ENCODE measurements at places on chromosomes 11 and 22. TPM values are rescaled to one million over a fixed set of nuclear protein-coding genes. Genes with fewer than 3 reads are reported as not detected.

GRCh38 chr22:39068033-39068785 lies 8.9 kb upstream of the APOBEC3G start:
- no peaks in the 10 kb centered on the region for H3K27me3 ChIP-seq
- DNase-seq, result no peak
- H3K36me3 ChIP-seq, result no peaks in the 10 kb centered on the region
- no peak overlapping the region for H3K27ac ChIP-seq

DNA sequence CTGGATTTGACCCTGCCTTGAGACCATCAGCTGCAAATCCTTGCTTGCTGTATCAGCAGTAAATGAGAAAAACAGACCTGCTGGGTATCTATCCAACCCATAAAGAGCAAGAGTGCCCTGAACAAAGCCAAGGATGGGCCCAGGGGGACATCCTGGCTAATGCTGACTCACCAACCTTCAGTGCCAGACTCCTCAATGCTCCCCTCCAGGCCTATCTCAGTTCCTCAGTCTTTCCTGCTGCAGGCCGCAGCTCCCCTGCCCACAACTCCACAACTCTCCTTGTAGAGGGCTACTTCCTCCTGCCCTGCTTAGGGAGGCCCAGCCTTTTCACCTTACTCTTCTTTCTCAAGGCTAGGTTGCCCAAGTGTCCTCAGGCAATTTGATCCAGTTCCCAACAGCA lies 2.6 kb downstream of the LAMTOR1 start:
- no peak overlapping the region for H3K4me3 ChIP-seq
- no peak for DNase-seq
- peaks cover 36% of the 10 kb centered on the region for H3K4me1 ChIP-seq
- peaks cover 49% of the 10 kb centered on the region for H3K36me3 ChIP-seq
- peak overlapping the region; percentile 26 for H3K27ac ChIP-seq

DNA sequence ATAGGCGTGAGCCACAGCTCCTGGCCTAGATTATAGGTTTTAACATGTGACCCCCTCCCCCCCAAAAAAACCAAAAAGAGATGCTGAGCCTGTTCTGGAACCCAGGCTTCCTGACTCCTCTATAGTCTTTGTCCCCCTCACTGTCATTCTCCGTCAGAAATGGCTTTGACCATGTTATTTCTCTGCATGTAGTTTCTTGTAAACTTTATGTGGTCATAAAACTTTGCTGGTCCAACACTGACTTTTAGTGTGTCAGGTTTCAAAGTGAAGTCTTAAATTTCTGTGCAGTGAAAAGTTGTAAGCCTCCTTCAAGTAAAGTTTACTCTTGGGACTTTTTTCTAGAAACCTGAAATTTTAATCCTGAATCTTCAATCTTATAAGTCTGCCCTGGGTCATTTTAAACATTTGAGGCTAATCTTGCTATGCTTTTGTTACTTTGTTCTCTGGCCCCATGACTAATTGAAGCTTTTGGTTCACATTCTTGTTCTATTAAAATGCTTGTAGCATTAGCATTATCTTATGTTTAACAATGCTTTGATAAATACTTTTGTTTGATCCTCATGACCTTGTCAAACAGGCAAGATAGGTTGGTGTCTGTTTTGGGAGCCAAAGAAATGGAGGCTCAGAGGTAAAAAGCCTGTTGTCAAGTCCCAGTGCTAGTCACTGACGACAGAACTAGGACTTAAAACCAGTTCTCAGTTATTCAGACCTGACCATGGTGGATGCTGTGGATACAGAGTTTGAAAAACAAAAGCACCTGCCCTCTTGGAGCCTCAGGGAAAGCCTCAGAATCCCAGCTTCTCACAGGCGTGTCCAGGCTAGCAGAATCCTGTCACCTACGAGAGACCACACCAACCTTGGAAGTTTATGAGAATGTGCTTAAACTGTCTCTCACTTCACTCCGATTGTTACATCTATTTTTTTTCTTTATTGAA lies 87.7 kb upstream of the HORMAD2 start:
- no peaks in the 10 kb centered on the region for H3K27me3 ChIP-seq
- H3K36me3 ChIP-seq, result peaks cover 6% of the 10 kb centered on the region

DNA sequence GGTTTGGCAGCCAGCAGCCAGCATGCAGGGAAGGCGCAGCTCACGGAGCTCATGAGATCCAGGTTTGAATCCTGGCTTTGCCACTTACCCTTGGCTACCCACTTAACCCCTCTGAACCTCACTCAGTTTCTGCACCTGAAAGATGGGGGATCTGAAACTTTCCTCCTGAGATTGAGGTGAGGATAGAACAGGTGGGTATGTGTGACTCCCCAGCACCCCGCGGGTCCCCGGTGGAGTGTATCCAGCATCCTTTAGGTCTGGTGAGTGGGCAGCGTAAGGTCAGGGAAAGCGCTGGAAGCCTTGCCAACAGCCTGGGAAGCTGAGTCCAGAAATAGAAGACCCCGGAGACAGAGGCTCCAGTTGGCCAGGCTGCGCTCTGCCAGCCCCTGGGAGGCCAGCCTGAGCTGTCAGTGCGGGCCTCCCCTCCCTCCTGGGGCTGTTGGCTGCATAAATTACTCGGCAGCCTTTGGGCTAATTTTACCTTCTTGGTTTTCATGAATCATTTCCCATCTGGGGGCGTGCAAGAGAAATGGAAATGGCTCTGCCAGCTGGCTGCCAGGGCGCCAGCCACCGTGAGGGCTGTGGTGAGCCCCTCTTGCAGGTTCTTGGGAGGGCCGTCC lies 17.6 kb downstream of the PRDM11 start:
- H3K4me3 ChIP-seq, result no peak overlapping the region
- no peak for DNase-seq
- no peaks in the 10 kb centered on the region for H3K36me3 ChIP-seq
- H3K27ac ChIP-seq, result no peak overlapping the region
- peaks cover 7% of the 10 kb centered on the region for H3K4me1 ChIP-seq

DNA sequence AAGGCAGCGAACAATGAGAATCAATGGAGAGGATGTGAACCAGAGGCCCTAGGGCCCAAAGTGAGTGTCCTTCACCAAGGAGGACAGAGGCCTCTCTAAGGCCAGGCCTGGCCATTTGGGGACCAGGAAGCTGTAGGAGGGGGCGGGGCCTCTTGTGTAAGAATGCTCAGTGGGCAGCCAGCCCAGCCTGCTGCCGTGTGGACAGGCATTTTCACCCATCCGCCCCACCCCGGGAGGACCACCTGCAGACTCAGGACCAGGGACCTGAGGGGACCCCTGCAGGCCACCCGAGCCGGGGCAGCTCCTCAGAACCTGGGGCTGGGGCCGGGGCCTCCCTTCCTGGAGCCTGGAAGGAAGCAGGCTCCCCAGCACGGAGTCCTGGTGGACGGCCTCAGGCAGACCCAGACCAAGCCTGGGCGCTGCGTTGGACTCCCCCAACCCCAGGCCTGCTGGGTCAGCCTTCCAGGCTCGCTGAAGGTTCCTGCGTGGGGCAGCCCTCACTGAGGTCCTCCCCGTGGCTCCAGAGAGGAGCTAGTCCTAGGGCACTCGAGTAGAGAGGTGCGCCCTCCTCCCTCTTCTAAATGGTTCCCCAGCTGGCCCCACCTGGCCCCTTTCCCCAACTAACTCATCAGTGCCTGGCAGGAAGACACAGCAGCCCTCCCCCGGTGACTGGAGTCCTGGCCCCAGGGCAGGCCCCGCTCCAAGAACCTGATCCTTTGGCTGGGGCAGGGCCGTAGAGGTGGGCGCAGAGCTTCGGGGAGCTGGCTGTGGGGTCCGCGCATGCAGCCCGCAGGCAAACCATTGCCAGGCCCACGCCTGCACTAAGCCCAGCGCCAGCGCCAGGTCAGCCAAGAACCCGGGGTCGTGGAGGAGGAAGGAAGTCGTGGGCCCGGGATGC lies 1.5 kb upstream of the TRABD start:
- DNase-seq, result no peak
- H3K27ac ChIP-seq, result peak overlapping the region; percentile 59
- no peaks in the 10 kb centered on the region for H3K36me3 ChIP-seq
- peak overlapping the region; percentile 93 for H3K4me3 ChIP-seq
- no peaks in the 10 kb centered on the region for H3K27me3 ChIP-seq

DNA sequence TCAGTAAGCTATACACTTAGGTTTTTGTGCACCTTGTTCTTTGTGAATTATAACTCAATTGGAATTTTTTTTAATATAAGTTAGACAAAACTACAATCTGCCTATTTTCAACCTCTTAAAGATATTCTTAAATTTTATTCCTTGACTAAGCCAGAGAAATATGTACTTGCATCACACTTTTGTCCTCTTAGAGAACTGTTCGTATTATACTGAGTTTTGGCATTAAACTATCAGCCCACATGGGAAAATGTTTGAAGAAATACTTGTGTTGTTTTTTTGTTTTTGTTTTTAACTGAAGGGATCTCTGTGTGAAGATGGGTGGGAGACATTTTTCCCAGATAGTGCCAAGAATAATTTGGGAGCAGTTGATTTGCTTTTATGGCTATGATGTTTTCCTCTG lies 25.3 kb downstream of the CEP295 start:
- peaks cover 98% of the 10 kb centered on the region for H3K36me3 ChIP-seq
- no peaks in the 10 kb centered on the region for H3K4me1 ChIP-seq
- H3K4me3 ChIP-seq, result no peak overlapping the region
- H3K27ac ChIP-seq, result no peak overlapping the region
- H3K27me3 ChIP-seq, result no peaks in the 10 kb centered on the region

DNA sequence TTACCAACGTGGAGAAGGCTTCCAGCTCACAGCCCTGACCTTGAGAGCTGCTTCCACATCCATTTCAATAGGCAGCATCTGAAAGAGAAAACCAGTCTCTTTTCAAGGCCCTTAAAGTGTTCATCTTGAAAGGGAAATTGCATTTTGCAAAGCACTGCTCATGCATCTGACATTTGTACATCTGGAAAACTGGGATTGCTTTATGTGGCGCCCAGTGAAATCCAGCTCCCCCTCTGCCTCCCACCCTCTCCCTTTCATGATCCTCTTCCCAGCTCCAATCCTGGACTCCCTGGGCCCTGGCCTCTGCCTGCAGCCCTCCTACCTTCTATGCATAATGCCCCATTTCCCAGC lies 17.4 kb downstream of the TP53AIP1 start:
- H3K36me3 ChIP-seq, result no peaks in the 10 kb centered on the region
- H3K4me3 ChIP-seq, result no peak overlapping the region
- H3K27me3 ChIP-seq, result no peaks in the 10 kb centered on the region
- no peaks in the 10 kb centered on the region for H3K4me1 ChIP-seq
- H3K27ac ChIP-seq, result no peak overlapping the region

- H3K36me3 ChIP-seq, result no peaks in the 10 kb centered on the region
- H3K27me3 ChIP-seq, result no peaks in the 10 kb centered on the region
- DNase-seq, result no peak
- no peak overlapping the region for H3K4me3 ChIP-seq
- H3K27ac ChIP-seq, result no peak overlapping the region
Measured at GRCh38 chr11:99419991-99420390, 399.2 kb downstream of the CNTN5 start.

DNA sequence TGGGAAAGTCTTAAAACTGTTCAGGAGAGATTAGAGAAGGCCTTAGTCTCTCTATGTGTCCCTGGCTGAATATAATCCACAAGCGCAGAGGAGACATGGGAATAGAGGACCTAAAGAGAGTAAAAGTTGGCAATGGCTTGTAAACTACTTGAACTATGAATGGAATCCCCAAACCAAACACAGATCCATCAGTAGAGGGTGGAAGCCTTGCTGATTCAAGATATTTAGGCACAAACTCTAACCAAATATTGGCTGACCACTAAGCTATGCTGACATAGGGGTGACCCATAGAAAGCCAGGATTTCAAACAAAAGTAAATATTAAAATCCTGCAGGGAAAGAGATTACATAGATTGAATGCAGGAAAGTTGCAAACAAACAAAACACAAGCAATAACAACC lies 439.2 kb downstream of the DLG2 start:
- no peak overlapping the region for H3K27ac ChIP-seq
- no peak overlapping the region for H3K4me3 ChIP-seq
- H3K27me3 ChIP-seq, result no peaks in the 10 kb centered on the region

DNA sequence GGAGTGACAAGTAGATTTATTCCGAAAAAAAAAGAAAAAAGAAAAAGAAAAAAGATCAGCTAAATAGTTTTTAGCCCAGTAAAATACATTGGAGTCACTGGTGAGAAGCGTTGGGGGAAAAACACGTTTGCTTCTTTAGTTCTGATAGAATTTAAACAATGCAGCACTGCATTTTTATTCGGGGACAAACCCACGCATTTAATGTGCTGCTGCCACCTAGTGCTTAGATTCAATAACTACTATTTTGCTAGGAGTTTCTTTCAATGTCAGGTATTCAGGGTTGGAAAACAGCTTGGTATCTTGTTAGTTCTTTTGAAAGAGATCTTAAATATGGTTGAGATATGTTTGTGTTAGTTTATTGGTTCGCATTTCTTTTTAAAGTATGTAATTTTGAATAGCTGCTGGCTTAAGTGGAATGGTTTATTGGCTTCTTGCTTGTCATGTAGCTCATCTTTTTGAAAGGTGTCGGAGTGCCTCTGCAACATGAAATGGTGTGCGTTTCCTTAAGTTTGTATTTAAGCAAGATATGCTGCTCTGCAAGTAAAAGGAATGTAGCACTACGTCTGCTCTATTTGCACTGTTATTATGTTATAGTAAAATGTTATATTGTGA lies 41.9 kb downstream of the SVIP start:
- H3K4me1 ChIP-seq, result no peaks in the 10 kb centered on the region
- no peak overlapping the region for H3K4me3 ChIP-seq
- H3K27ac ChIP-seq, result no peak overlapping the region
- no peaks in the 10 kb centered on the region for H3K27me3 ChIP-seq
- DNase-seq, result no peak

- H3K36me3 ChIP-seq, result no peaks in the 10 kb centered on the region
- no peak overlapping the region for H3K4me3 ChIP-seq
- no peaks in the 10 kb centered on the region for H3K27me3 ChIP-seq
- no peak for DNase-seq
- H3K27ac ChIP-seq, result no peak overlapping the region
Measured at GRCh38 chr11:96841792-96842191, 452.0 kb downstream of the JRKL start.

- H3K4me1 ChIP-seq, result no peaks in the 10 kb centered on the region
- H3K27me3 ChIP-seq, result no peaks in the 10 kb centered on the region
- H3K4me3 ChIP-seq, result no peak overlapping the region
- DNase-seq, result no peak
Measured at GRCh38 chr22:22045571-22046335, 63.2 kb upstream of the TOP3B start.

- H3K4me1 ChIP-seq, result peaks cover 52% of the 10 kb centered on the region
- peak overlapping the region; percentile 87 for H3K27ac ChIP-seq
- H3K4me3 ChIP-seq, result peak overlapping the region; percentile 75
Measured at GRCh38 chr11:66335531-66336233, 552 bp downstream of the RIN1 start.

GRCh38 chr22:31496007-31496734 lies at the start of gene SFI1:
SFI1 (plus strand) TSS chr22:31496536; CDS start chr22:31508285, 11,749 bp downstream.
- no peaks in the 10 kb centered on the region for H3K36me3 ChIP-seq
- H3K27ac ChIP-seq, result peak within 1 kb of the TSS; percentile 87
- peaks cover 36% of the 10 kb centered on the region for H3K4me1 ChIP-seq
- peak; percentile 71 for DNase-seq
- no peaks in the 10 kb centered on the region for H3K27me3 ChIP-seq

The POU2AF1 gene
- total RNA-seq, result 2.2 TPM

The RDX gene
- total RNA-seq, result 51.2 TPM

The ZNRF3 gene
- 7.8 TPM for total RNA-seq

The DKK3 gene
- total RNA-seq, result 24.8 TPM

All from esophagus squamous epithelium (tissue), 5 donors.